Effector CD8-positive, alpha-beta T cell (primary cell): ENCODE measurements at places on chromosomes 11 and 22.

- no peak for DNase-seq
Observed at GRCh38 chr11:29527391-29527936, 489.4 kb downstream of the KCNA4 start.

DNA sequence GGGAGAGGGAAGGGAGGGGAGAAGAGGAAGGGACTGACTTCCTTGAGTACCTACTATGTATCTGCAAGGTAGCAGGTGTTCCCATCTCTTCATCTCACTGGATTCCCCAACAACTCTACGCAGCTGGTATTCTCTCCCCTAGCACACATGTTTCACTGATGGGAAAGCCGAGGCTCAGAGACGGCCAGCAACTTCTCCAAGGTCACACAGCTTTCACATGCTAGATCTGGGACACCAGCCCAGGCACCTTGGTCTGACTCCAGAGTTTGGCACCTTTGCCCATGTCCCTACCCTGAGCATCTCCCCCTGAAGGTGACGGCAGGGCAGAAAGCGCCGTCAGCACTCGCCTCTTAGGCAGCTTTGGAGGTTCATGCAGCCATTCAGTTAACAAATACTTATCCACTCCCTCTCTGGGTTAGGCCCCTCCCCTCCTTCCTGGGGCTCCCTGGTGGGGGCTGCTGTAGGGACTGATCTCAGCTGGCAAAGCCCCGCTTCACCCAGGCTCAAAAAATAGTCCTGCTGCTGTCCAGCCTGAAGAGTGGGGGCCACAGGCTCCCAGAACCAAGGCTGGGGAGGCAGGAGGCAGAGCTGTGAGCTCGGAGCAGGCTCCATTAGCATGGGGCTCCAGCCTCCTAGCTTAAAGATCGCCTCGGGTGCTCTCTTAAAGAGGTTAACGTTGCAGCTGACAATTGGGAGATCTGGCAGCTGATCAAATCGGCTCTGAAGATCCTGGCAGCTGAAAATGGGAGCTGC lies 79.4 kb downstream of the IGLL1 start:
- no peak for DNase-seq

DNA sequence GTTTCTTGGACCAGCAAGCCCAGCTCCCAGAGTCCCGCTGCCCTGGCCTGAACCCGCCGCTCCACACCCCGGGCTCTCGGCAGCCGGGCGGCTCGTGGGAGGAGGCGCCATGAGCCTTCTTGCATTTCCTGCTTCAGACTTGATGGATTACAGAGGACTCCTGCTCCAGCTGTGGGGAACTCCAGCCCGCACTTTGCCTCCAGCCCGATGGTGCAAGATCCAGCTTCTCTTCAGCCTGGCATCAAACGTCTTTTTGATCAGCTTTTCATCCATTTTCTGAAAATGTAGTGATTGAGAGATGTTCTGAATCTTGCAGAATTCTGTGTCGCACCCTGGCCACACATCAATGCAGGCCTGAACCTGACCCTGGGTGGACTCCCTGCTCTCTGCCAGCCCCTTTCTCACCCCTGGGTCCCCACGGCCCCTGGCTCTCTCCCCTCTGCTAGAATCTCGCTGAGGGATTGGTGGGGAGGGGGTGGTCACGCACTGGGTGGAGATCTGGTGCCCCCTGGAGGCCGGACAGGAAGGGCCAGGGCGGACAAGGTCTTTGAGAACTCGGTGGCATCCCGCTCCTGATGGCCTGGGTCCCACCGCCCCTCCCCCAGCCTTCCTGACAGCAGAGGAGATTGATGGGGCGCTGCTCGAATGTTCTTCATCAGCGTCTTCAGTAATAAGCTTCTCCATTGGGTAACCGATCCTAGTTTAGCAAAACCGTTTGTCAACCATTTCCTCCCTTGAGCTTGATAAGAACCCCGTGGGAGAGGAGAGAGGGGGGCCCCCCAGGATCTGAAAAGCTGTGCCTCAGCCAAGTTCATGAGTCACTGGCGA lies 12.1 kb upstream of the NFAM1 start:
- DNase-seq: peak; percentile 73

DNA sequence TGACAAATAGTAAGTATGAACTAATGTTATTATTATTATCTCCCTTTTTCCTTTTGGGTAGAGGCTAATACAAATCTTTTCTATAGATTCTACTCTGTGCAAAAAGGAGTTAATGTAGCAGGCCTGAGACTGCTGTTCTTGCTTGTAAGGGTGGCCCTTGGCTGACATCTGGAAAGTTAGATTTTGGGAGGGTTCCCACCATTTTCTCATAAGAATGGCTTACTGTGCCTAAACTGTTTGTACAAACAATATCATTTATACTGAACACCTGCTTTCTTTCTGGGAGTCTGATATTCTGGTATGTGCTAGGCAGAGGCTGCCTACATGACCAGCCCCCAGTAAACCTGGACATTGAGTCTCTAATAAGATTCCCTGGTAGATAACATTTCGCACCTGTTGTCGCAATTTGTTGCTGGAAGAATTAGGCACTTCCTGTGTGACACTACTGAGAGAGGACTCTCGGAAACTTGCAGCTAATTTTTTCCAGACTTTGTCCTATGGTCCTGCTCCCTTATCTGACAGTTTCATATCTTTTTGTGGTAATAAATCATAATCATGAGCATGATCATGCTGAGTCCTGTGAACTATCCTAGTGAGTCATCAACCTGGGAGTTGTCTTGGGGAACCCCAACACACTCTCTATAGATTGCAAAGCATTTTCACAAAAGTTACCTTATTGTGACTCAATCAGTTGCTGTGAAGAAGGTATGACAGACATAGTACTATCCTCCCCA lies 257.7 kb upstream of the CCDC90B start:
- no peak for DNase-seq
